ENCODE measurements at places on chromosomes 1 and 21. TPM values are rescaled to one million over a fixed set of nuclear protein-coding genes. Genes with fewer than 3 reads are reported as not detected.

The GPR157 gene
- 5.5 TPM for total RNA-seq

The CLEC20A gene
- not detected for total RNA-seq

The TCEA3 gene
- 1.8 TPM for total RNA-seq

The PCSK9 gene
- total RNA-seq = 265 TPM

The CCT8 gene
- 330 TPM for total RNA-seq

The OR14K1 gene
- not detected for total RNA-seq

The SERPINC1 gene
- not detected for total RNA-seq

The F3 gene
- 773 TPM for total RNA-seq

The ALG14 gene
- total RNA-seq = 1.3 TPM

The RPTN gene
- total RNA-seq = not detected

The TDRD10 gene
- not detected for total RNA-seq

The C1orf116 gene
- total RNA-seq = 67.3 TPM

The PLEKHG5 gene
- 28.8 TPM for total RNA-seq

The ADGRL4 gene
- not detected for total RNA-seq

The GPR89B gene
- total RNA-seq = 12.0 TPM

The INSRR gene
- total RNA-seq = not detected

The CHAF1B gene
- 3.7 TPM for total RNA-seq

The SLC9C2 gene
- not detected for total RNA-seq

The DNASE2B gene
- not detected for total RNA-seq

The C21orf58 gene
- total RNA-seq = 3.8 TPM

The KIF26B gene
- total RNA-seq = 0.95 TPM

The RIPPLY3 gene
- total RNA-seq = 0.47 TPM

The PTAFR gene
- total RNA-seq = 28.3 TPM

The S100A4 gene
- 5.7 TPM for total RNA-seq

The YOD1 gene
- total RNA-seq = 6.0 TPM

The LCE1A gene
- 2.9 TPM for total RNA-seq

The TEDDM1 gene
- total RNA-seq = not detected

The SPAG17 gene
- 0.08 TPM for total RNA-seq

The TESK2 gene
- 5.1 TPM for total RNA-seq

The SH2D2A gene
- total RNA-seq = 12.8 TPM

The SOX13 gene
- 6.1 TPM for total RNA-seq

The MYOM3 gene
- 0.38 TPM for total RNA-seq

The CATSPERE gene
- total RNA-seq = not detected

The LCE1D gene
- total RNA-seq = not detected

The HTR1D gene
- total RNA-seq = 0.27 TPM

The ITGB3BP gene
- 17.1 TPM for total RNA-seq

The SPOCD1 gene
- 6.2 TPM for total RNA-seq

The KLHL20 gene
- 18.4 TPM for total RNA-seq

The LCE1B gene
- total RNA-seq = 0.11 TPM

The DNALI1 gene
- total RNA-seq = 0.23 TPM

The CFHR1 gene
- not detected for total RNA-seq

The NPR1 gene
- total RNA-seq = 0.08 TPM

The PMF1 gene
- total RNA-seq = 67.9 TPM

The TLCD4 gene
- total RNA-seq = 0.08 TPM

The SON gene
- total RNA-seq = 170 TPM

The CYP4Z1 gene
- total RNA-seq = not detected

The MYBPHL gene
- not detected for total RNA-seq

The MAN1C1 gene
- 1.1 TPM for total RNA-seq

The ZNF326 gene
- total RNA-seq = 3.0 TPM

The CASQ1 gene
- not detected for total RNA-seq
